Activated CD4-positive, alpha-beta T cell treated with anti-CD3 and anti-CD28 coated beads, Interleukin-2, amount 50 U/mL, for 4 hours (primary cell): ENCODE measurements at places on chromosomes 4 and X.

- DNase-seq = no peak
These were observed 478.5 kb downstream of the INPP4B start for GRCh38 chr4:142367418-142368180.

- DNase-seq = no peak
These were observed 646.0 kb upstream of the PITX2 start for GRCh38 chr4:111268769-111269414.

DNA sequence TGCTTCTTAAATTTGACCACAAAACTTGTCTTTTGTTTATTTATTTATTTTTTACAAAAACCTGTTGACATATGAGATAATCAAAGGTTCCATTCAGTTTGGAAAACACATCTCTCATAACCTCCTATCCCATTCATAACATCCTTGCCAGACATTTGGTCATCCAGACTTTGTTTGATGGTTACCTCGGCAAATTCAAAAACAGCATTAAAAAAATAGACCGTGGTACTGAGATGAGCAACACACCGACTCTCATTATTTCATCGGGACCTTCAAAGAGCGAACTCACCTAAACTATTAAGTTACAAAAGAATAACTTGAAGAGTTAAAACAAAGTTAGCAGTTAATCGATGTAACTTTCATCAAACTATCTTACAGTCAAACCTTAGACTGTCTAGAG is 85.8 kb upstream of the RPS6KA3 start:
- no peak for DNase-seq

GRCh38 chrX:26649534-26649933 is 433.6 kb downstream of the MAGEB5 start:
- no peak for DNase-seq
